ENCODE measurements at places on chromosomes 13 and 19. TPM values are rescaled to one million over a fixed set of nuclear protein-coding genes. Genes with fewer than 3 reads are reported as not detected.

Gene PLEKHF1
- not detected for polyA plus RNA-seq

Gene DENND1C
- not detected for polyA plus RNA-seq

Gene ZNF534
- polyA plus RNA-seq, result 2.9 TPM

Gene IGFL3
- not detected for polyA plus RNA-seq

Gene FEM1A
- polyA plus RNA-seq, result 8.7 TPM
